Stimulated activated naive CD8-positive, alpha-beta T cell treated with anti-CD3 and anti-CD28 coated beads, Interleukin-15, Interleukin-2, amounts not matched to agents 100 U/mL and 50 U/mL, for 24 hours (primary cell): ENCODE measurements at places on chromosomes 6 and 20.

DNA sequence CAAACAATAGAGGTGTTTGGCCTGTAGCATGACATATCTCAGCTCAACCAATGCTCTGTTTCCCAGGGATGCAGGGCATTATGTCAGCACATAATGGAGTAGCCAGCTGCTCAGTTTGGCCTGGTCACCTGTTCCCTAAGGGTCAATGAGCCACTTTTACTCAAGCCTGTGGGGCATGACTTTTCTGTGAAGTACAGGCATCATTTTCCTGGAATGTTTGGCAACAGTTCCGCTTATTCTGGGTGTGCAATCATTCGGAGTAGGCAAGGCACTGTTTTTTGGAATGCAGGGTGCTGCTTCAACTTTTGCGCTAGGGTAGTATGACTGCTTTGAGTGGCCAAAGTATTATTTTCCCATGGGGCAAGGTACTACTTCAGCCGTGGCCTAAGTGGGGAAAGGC, 665.4 kb downstream of the EPHA7 start:
- DNase-seq, result no peak

- no peak for DNase-seq
Observed at GRCh38 chr6:47428288-47428687, 49.3 kb upstream of the CD2AP start.

DNA sequence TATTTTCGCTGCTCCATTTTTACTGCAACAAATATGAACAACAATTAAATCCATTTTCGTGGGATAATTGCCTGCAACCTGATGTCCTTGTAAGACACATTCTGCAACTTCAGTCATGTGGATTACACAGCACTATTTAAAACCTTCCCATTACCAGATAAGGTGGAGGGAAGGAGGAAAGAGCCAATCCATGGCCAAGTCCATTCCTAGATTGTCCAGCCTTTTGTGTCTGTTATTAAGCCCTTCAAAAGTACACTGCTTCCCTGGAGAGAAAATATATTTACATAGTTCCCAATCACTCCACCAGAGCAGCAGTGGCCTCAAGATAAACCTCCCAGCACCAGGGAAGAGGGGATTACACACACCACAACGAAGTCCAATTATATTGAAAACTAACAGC, 347.9 kb downstream of the CDH26 start:
- DNase-seq, result no peak

- DNase-seq, result no peak
Observed at GRCh38 chr6:94570581-94570980, 1006.8 kb upstream of the MANEA start.

GRCh38 chr6:45438849-45439406, 61.2 kb upstream of the SUPT3H start:
- no peak for DNase-seq

DNA sequence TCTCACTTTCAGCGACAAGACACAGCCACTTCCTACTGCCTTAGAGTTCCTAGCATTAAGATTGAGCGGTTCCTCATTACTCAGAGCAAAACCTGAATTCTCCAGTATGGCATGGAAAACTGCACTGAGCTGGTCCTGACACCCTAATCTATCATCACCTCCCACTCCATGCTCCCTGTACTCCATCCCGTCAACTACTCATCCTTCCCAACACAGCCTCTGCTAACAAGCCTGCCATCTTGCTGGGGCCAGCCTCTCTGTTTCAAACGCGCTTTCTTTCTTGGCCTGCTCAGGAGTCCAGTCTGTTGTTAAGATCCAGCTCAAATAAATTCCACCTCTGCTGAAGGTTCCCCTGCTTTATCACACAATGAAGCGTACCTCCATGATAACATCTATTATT, 12.0 kb downstream of the PRKN start:
- DNase-seq, result no peak

DNA sequence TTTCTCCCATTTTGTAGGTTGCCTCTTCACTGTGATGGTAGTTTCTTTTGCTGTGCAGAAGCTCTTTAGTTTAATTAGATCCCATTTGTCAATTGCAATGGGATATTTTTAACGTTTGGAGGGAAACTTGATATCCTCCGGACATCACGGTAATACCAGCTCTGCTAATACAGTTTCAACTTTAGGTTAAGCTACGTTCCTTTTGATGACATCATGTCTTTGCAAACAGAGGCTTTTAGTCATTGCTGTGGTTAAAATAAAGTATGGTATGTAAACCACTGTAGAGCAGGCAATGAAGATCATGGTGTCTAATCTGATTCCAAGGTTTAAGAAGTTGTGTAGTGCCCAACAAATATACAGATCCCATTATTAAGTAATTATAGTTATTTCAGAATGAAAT, 168.0 kb upstream of the CHD6 start:
- DNase-seq, result no peak

DNA sequence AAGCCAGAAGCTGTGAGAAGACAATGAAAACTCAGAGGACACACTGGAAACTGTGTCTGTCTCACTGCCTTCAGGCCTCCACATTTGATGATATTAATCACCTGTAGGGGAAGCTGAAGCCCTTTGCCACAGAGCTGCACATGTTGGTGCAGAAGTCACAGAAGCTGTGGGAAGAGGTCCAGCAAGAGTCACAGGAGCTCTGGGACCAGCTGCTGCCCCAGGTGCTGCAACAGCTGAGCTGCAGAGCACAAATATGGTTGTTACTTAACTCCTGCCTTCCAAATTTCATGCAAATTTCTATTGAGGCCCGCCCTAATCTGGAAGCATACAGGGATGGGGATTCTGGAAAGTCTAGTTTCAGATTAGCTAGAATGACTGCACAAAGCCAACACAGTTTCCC, 169.3 kb downstream of the OGFRL1 start:
- no peak for DNase-seq

DNA sequence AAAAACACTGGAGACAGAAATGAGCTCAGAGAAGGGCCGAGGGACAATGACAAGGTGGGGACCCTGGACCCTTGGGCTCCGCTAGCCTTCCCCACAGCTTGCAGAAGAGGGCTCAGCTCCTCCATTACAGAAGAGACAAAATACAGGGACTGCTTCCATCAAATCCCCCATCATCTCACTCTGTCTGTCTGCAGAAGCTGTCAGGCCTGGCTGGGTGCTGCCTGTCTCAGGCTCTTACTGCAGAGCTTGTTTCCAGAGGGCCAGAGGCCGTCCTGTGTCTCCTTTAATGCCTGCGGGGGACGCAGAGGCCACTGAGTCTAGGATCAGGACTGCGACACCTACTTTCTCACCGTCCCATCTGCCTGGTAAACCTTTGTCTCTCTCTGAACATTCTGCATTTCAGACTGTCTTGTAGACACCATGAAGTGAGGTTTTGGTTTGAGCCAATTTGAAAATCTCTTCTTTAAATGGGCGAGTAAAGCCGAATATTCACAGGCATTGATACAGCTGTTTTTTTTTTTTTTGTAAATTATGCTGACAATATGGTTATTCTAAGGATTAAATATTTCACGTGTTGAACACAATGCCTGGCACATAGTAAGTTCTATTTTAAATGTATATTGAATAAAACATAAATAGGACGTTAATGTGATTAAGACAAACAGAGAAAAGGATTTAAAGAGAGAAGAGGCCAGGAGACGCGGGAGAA, 28.3 kb downstream of the RNASET2 start:
- DNase-seq, result no peak

GRCh38 chr6:17470938-17471327, 77.5 kb downstream of the CAP2 start:
- no peak for DNase-seq

DNA sequence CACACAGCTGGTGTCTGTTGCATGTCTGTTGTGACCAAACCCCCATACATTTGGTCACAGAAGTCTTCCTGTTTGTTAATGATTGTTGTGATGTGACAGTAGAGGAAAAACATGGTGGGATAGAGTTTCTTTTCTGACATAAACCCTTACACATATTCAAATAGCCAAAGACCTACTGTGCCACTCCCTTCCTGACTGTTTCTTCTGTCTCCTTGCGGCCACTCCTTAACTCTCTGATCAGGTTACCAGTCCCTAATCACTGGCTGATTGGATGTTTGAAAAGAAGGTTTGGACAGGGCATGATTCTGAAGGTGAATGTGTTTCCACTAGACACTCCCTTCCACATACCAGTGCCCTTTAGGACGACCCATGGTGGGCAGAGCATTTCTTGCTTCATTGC, 101.2 kb downstream of the SCP2D1 start:
- DNase-seq, result no peak

GRCh38 chr20:312067-312466, 13.3 kb upstream of the SOX12 start:
- no peak for DNase-seq
